ENCODE measurements at places on chromosomes 13 and 19.

GRCh38 chr13:21730186-21730880 lies 59.5 kb downstream of the FGF9 start:
- no peak for DNase-seq

DNA sequence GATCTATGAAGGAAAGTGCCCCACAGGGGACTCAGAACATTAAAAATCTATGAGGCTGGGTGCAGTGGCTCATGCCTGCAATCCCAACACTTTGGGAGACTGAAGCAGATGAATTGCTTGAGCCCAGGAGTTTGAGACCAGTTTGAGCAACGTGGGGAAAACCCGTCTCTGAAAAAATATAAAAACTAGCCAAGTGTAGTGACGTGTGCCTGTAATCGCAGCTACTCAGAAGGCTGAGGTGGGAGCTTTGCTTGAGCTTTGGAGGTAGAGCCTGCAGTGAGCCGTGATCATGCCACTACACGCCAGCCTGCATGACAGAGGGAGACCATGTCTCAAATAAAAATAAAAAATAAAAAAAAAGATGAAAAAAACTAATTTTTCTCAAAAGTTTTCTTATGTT lies 1070.6 kb downstream of the PCDH9 start:
- DNase-seq = no peak

GRCh38 chr13:112957295-112957677 lies 11.7 kb upstream of the MCF2L start:
- no peak for DNase-seq

DNA sequence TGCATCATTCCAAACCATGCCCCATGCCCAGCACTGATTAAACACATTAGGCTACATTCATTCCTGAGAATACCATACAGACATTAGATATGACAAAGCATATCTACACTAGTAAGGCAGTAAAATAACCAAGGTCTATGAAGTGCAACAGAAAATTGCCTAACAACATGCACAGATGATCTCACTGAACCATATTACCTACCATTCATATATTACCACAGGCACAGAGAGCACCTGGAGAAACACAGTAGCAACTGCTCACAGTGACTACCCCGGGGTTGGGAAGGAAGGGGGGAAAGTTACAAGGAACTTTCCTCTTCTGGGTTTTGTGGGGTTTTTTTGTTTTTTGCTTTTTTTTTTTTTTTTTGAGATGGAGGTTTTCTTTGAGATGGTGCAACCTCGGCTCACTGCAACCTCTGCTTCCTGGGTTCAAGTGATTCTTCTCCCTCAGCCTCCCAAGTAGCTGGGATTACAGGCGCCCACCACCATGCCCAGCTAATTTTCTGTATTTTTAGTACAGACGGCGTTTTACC lies 669.6 kb downstream of the UQCRFS1 start:
- DNase-seq = no peak

DNA sequence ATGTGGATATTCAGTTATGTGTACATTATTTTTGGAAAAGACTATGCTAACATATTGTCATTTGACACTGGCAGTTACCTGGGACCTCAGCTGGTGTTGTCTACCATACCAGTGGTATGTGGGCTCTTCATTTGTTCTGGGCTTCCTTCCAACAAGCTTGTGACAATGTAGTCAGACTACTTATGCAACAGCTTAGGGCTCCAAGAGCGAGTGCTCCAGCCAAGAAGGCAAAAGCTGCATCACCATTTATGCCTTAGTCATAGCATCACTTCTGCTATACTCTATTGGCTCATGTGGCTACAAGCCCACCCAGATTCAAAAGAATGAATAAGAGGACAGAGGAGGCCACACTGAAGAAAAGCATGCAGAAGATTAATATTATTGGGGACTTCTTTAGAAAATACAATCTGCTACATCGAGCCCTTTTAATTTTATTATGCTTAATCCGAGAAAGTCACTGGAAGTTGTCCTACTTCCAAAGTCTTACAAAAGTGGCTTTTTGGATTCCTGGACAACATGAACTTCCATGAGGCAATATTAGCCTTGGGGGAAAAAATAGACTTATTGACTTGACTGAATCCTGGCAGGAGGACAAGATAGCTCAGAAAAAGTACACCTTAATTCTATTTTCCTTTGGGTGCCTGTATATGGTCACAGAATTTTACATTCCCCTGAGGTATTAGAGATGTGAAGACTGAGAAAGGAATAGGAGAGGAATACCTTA lies 529.4 kb upstream of the HTR2A start:
- DNase-seq = no peak

GRCh38 chr13:25478186-25478585 lies 106.4 kb downstream of the ATP8A2 start:
- DNase-seq = no peak

- no peak for DNase-seq
Measured at GRCh38 chr13:81738364-81738763, 1397.4 kb upstream of the SPRY2 start.

DNA sequence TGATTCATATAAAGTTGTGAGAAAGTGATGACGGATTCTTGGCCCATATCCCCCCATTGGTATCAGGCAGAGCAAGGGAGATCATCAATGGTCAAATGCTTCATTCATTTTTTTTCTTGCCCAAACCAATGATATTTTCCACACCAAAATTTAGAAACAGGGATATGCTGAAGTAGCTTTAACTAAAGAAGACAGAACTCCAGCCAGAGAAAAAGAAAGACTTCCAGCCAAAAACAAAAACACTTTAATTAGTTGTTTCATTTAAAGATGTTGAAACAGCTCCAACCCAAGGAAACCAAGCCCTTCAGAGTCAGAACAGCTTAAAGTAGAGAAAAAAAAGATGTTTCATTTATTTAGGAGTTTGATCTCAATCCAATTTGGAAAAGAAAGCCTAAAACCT lies 358.9 kb upstream of the NBEA start:
- DNase-seq = no peak

GRCh38 chr13:24142886-24143285 lies 17.6 kb upstream of the SPATA13 start:
- DNase-seq = no peak

DNA sequence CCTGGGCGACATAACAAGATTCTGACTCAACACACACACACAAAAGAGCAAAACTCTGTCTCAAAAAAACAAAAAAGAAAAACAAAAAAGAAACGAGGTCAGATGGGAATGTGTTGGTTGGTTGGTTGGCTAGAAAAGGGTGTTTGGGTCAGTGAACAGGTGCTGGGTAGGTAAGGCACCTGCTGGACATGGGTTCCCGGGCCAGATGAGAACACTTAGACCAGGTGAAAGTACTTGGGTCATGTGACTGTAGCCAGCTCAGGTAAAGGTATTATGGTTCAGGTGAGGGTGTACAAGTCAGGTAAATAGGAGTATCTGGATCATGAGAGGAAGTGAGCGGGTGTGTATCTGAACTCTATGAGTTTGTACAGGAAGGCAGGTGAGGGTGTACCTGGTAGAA lies 14.5 kb upstream of the ZNF414 start:
- DNase-seq = no peak

- DNase-seq = no peak
Measured at GRCh38 chr13:112623051-112623711, 35.2 kb upstream of the TUBGCP3 start.

DNA sequence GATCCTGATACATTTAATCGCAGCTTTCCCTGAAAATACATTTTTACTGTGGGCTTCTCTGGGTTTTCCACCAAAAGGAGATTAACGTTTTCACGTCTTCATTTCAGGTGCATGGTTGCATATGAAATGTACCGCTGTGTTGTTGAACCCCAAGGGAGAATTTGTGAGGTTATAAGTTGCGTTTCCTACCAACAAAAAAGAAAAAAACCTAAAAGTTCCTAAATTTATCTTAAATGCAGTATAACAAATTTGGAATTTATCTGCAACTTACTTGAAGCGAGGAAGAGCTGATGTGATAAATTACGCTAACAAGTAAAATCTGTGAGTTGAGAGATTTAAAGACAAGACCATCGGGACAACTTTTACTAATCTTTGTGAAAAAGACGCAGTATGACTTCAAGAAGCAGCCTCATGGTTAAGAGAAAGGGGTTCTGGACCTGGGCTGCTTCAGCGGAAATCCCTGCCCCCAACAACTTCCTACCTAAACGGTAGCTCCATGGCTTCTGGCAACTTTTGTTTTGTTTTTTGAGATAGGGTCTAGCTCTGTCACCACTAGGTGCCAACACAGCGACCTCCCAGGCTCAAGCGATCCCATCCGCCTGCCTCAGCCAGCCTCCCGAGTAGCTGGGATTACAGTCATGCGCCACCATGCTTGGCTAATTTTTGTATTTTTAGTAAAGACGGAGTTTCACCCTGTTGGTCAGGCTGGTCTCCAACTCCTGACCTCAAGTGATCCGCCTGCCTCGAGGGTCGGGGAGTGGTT lies 958 bp upstream of the OBI1 start:
- no peak for DNase-seq

GRCh38 chr19:4077800-4078684 lies 11.3 kb upstream of the ZBTB7A start:
- DNase-seq = peak; percentile 58

DNA sequence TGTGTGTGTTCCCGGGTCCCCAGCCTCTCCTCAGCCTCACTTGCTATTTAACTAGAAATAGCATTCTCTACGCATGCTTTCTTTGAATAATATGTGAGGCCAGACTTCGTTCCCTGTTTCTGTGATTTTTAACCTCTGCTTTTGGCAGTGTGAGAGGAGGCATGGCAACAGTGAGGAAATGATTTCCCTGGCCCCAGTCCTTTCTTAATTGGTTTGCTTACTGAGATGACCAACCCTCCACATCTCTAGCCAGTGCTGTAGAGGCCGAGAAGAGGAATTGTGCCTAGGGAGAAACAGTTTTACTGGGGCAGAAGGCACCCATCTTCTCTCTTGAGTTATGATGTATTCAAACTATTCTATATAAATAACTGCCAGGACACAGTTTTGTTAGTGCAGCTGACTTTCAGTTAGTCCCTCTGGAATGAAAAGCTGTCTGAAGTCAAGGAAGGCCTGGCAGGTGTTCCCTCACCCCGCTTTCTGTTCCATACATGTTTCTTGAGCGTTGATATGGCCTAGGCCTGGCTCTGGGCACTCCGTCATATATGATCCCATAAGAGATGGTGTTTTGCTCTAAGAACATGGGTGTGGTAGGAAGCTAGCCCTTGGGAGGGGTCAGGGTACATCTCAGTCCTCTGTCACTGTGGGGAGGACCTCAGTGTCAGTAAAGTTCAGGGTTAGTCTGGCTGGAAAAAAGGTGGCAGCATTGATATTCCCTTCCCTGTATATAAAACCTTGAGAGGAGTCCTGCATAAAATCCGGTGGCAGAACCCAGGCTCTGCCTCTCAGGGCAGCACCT lies 73.7 kb upstream of the NPAS1 start:
- DNase-seq = no peak

- DNase-seq = no peak
Measured at GRCh38 chr13:27559719-27560118, 60.6 kb downstream of the LNX2 start.

GRCh38 chr19:4120559-4121272 lies 3.2 kb downstream of the MAP2K2 start:
- DNase-seq = no peak

- no peak for DNase-seq
Measured at GRCh38 chr13:27128825-27129627, 42.6 kb downstream of the USP12 start.

- no peak for DNase-seq
Measured at GRCh38 chr13:80469853-80470381, 129.0 kb upstream of the SPRY2 start.

DNA sequence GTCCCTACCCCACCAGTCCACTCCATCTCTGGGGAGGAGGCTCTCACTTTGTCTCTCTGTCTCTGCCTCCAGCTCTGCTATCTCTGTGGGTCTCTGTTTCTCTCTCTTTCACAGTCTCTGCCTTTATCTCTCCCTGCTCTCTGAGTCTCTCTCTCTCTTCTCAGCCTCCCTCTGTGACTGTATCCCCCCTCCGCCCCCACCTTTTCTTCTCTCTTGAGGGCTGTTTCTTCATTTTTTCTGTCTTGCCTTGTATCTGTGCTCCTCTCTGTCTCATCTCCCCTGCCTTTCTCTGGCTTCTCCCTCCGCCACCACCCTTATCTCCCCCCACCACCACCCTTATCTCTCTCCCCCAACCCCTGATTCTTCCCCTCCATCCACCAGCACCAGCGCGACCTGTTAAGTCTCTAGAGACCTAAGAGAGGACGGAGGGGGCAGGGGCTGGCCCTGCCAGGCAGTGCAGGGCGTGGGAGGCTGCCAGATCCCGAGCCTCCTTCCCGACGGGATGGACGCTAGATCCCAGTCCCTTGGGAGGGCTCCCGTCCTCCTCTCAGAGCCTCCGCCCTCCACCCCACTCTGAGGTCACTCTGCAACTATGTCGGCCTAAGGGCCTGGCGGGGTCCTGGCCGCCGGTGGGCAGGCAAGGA lies 1.0 kb downstream of the AXL start:
- DNase-seq = no peak

DNA sequence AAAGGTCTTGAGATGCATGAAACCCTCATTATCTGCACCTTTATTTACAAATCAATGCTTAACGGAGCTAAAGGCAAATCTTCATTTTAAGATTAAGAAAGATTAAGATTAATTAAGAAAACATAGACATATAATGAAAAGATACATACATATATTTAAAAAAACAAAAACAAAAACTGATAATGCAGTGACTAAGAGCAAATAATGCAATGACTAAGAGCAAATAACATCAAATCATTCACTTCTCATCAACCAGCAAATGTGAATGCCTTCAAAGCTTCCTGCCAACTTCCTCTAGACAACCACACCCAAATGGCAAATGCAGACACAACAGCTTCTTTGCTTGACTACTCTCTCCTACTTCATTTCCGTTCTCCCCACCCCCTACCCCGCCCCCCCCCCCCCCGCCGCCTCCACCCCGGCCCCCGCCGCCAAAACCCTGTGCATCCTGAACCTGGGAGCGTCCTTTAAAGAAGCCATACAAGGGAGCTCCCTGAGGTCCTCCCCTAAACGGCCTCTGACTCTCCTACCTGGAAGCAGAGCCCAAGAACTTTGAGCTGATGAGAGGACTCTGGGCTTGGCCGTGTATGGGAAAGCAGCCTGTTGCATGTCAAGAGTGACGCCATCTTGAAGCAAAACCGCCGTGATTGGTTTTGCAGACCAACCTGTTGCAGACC lies 24.5 kb downstream of the TEX101 start:
- no peak for DNase-seq

DNA sequence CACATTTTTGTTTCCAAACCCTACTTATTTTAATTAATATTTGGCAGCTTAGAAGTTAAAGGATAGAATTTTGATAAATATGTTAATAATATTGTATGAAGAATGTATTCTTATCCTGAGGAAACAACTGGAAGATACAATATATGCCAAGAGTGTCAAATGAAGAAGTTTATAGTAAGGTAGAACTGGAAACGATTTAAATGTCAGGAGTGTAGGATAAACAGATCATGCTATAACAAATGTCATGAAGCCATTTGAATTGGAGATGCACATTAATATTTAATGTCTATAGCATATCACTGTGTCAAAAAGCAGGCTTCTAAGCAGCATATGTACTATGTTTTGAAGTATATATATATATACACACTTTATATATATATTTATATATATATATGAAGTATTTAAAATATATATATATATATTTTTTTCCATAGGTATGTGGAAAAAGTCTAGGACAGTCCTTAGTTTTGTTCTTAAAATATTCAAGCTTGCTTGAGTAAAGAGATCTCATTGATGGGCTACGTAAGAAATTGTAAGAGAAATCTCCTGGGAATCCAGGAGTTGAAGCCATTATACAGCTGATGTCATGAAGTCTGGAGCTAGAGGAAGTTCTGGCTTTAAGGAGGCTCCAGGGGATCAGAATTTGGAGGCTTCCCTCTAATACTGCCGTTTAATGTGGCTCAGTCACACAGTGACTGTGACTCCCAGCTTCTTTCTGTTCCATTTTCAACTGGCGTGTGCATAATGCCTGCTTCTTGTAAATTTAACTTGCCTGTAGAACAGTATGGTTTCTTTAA lies 79.9 kb upstream of the MYCBP2 start:
- no peak for DNase-seq

- peak; percentile 99 for DNase-seq
Measured at GRCh38 chr19:8513687-8514504, at the start of gene ZNF414. ZNF414 (minus strand) TSS chr19:8514167; CDS start chr19:8514046, 121 bp downstream.
